Fibroblast of skin of right biceps (primary cell): ENCODE measurements at places on chromosomes 2 and 18.

- DNase-seq, result no peak
Observed at GRCh38 chr2:43435746-43436145, 160.1 kb downstream of the THADA start.

DNA sequence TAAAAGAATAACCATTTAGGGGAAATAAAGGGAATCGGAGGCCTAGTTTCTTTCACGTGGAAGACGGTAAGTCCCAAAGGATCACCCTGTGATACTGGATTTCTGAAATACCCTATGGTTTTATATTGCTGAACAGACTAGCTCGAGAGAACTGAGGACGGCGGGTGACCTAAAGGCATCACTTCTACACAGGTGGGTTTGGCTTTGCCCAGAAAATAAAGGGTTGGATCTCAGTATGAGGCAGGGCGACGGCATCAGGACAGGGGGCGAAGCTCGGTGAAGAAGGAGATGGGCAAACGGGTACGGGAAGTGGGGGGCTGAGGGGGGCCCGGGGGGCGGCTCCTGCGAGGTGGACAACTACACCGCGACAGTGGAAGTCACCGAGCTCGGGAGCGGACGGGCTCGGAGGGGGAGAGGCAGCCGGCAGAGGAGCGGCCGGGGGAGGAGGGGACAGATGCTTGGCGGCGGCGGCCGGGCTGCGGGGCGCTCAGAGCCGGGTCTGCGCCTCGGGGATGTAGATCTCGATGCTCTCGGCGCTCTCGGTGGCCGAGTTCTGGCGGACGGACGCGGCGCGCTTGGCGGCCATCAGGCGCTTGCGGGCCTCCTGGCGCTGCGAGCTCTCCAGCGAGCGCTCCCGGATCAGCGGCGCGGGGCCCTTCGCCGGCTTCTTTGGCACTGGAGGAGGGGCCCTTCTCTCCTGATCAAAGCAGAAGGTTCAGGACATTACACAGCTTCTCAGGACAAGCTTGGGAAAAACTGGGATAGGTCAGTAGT lies 48.9 kb downstream of the TGIF1 start:
- DNase-seq, result peak; percentile 46

DNA sequence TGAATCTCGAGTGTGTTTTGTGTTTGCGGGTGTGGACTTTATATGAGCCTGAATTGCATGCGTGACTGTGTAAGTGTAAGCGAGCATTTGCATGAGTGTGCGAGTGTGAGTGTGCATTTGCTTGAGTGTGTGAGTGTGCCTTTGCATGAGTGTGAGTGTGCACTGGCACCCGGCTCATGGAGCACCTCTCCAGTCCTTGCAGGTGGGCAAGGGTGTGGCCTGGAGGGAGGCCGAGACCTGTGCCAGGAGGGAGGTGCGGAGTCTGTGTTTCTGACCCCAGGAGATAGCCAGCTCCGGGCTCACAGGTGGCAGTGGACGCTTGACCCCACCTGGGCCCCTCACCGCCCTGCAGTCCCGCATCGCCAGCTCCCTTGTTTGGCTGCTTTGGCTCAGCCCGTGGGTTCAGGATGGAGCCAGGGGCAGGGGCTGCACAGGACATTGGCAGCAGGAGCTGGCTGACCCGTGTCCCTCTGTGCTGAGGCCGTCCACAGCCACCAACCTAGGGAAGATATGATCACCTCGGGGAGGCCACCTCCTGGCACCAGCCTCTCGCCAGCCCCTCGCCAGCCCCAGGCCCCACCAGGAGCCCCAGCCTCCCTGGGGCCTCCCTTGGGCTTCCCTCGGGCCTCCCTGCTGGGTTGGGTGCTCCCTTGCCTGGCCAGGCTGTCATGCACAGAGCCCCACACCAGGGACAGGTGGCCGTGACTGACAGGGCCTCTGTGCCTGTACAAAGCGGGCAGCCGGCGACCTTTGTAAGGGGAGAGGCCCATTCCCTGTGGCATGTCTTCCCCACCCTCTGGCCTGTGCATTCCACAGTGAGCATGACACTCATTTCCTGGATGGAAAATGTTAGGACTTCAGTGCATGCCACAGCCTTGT lies 81.6 kb downstream of the PTGR3 start:
- no peak for DNase-seq

- DNase-seq, result no peak
Observed at GRCh38 chr18:60873708-60874107, 459.5 kb upstream of the CDH20 start.

GRCh38 chr2:132615329-132616085 lies 54.5 kb downstream of the LYPD1 start:
- no peak for DNase-seq
